ENCODE measurements at places on chromosomes 6 and 20. TPM values are rescaled to one million over a fixed set of nuclear protein-coding genes. Genes with fewer than 3 reads are reported as not detected.

C6orf52 gene
- total RNA-seq: 5.3 TPM

PNLDC1 gene
- total RNA-seq: 0.14 TPM

- no peak for DNase-seq
Observed at GRCh38 chr6:117311726-117312125, 46.4 kb downstream of the VGLL2 start.

GRCh38 chr6:4224067-4224978, 88.9 kb upstream of the ECI2 start:
- DNase-seq: no peak

- peak; percentile 21 for DNase-seq
Observed at GRCh38 chr6:11224252-11224965, 8.1 kb downstream of the NEDD9 start.

DNA sequence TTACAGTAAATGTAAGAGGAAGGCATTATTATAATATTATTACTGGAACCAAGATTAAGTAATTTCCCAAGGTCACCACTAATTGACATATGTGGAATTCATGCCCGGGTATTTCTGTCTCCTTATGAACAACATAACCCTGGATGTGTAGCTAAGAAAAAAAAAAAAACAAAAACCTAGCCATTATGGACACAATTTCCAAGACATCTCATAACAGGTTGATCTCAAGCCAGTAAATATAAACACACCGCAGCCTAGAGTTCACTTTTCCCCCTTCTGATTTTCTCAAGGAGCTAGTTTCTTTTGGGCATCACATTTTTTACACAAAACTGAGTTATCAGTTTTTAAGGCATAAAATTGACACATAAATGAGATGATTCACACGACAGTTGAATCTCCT, 306.5 kb upstream of the RSPO3 start:
- DNase-seq: no peak

- DNase-seq: no peak
Observed at GRCh38 chr6:10837009-10837621, 1.2 kb downstream of the MAK start.

DNA sequence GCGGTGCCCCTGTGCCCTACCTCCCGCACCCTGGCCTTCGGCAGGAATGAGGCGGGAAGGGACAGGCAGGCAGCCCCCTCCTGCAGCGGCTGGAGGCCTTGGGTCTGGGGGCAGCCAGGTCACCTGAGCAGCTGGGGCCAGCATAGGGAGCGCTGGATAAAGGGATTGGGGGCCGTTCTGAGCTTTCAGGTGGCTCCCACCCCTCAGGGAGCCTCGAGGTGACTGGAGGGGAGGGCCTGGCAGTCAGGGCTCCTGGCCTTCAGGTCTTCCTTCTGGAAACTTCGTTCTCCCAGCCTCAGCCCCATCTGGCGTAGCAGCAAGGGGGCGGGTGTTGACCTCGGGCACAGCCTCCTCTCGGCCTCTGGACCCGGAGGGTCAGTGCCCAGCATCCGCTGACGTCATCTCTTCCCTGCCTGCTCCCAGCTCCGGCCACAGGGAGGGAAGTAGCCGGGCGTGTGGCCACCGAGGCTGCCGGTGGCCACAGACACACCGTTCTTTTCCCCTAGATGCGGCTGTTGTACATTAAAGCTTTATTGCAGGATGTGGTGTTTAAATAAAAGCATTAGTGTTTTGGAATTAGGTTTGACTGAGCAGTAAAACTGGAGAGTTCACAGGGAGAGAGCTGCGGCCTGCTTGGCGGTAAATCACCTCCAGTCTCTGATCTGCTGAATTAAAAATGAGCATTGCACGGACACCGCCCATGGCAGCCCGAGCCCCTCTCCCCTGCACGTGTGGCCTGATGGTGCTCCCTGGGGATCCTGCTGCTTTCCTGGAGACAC, 80.0 kb upstream of the GATA5 start:
- DNase-seq: no peak
